ENCODE measurements at places on chromosomes 6 and 20.

DNA sequence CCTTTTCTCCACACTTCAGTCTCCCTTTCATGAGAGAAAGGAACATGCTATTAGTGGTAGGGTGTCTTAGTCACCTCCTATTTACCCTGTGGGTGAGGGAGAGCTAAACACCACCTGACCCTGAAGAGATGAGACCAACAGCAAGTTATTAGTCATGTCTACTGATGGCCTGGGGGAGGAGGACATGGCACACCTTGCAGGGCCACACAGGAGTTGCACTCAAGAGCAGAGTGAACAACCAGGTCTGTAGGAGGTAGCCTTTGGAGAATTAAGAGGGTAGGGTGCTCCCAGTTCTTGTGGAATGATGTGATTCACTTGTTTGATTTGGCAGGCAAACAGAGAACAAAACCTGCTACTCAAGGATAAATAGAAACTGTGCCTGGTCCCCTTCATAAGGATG, 82.7 kb upstream of the FABP7 start:
- no peak for DNase-seq

GRCh38 chr6:87277123-87277522, 45.3 kb upstream of the SMIM8 start:
- no peak for DNase-seq

DNA sequence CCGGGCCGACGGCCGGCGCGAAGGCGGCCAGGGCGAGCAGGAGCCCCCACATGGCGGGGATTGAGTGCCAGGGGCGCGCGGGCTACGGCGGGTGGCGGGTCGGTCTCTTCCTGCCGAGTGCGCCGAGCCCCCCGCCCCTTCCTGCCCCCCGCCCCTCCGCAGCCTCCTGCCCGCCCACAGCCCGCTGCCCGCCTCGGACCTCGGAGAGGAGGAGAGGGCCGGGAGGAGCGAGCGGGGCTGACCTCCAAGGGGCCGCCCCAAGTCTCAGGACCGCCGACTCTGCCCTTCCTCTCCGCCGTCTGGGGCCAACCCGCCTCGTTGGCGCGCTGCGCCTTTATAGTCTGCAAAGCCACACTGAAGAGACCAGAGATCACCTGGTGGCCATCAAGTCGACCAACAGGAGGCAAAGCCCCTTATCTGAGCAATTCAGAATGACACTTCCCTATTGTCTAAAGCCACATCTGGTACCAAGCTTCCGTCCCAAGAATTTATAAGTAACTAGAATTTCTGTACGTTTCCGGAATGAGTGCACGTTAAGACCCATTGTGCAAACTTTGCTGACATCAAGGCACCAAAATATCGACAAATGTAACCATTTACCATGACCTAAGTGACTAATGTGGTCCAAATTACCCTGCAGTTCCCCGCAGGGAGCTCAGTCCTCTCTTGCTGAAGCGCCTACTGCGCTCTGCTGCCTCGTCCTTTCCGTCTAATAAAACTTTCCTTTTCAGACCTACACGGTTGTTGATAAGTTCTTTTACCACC, at the start of gene CPXM1:
Gene CPXM1, minus strand, starts transcription at position 107 of the 765 bp plus-strand sequence. Its CDS starts 55 bp downstream, at position 52.
- DNase-seq: no peak

DNA sequence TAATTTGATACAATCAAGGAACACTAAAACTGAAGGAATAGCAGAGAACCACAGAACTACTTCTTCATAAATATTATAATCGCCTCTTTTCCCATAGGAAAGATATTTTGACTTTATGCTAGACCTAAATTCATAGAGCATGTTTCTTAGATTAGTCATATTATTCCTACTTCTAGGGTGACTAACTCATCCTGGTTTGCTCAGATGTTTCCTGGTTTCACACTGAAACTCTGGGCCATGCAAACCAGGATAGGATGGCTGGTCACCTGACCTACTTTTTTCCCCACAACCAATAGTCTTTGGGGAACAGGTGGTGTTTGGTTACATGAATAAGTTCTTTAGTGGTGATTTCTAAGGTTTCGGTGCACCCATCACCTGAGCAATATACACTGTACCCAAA, 42.8 kb downstream of the MMS22L start:
- DNase-seq: no peak

DNA sequence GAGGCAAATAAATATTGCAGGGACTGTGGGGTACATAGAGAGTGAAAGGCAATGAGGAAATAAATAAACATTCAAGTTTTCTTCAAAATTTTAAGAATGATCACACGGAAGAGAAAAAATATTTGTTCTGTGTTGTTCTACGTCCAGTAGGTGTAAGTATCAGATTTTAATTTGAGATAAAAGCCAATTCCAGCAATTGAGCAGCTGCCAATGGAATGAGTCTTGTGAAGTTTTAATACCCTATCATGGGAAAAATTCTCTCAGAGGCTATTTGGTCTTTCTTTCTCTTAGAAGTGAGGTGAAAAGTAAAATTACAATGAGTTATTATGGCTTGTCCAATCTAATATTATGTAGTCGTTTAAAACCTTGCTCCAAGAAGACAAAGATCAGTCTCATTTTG, 195.7 kb upstream of the CITED2 start:
- DNase-seq: no peak

DNA sequence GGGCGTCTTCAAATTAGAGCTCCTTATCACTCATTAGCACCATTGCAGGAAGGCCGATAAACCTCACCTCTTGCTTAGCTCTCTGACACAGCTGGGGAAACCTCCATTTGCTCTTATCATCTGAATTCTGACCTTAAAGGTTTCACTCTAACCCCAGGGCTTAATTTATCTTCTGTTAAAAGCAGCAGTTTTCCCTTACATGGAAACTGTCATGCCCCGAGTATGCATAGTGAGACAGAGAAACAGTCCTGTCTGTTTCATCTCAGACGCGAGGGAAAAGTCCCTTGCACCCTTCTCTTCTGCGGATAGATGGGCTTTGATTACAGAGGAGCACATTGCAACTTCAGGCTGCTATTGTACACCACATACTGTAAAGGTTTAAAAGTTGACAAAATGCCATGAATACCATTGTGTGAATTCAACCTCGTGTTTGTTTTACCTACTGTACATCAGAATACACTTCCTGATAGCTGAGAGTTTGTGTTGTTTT, 191.5 kb upstream of the BMP2 start:
- DNase-seq: no peak

DNA sequence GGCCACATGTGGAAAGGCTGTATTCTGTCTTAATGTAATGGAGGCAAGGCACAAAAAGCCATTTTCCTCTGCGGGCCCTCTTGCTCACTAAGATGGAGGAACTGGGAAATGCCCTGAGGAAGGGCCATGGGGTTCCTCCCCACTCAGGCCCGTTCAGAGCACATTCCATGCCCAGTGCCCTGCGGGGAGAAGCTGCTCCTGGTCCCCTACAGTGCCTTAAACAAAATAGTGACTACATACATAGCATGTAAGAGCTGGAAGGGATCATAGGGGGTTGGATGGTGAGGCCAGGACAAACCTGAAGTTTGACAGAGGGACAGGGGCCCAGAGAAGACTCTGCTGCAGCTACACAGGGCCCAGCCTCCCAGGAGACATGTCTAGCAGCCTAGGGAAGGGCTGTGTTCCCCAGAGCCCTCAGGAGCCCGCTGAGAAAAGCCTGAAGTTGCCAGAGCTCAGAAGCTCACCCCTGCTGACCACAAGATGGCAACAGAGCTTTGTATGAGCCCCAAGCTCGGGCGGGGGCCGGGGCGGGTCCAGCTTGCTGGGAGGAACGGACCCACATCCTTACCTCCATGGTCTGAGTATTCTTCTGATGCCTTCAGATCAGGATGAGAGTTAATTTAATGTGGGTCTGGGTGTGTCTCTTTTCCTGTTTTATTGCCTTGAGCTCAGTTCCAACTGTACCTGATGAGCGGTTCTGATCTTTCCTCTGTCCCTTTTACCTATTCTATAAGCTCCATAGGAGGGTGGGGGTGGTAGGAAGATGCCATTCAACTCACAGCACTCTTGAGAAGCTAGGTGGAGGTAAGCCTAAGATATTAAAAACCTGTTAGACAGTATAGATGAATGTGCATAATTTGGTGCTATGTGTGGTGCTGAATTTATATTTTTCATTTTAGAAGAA, 242.9 kb downstream of the CDC5L start:
- no peak for DNase-seq

- no peak for DNase-seq
These were observed 24.3 kb downstream of the TOP1 start for GRCh38 chr20:41052742-41053419.

GRCh38 chr6:107642861-107643328, 153.0 kb downstream of the SOBP start:
- DNase-seq: no peak

GRCh38 chr6:82555801-82556200, 192.2 kb downstream of the TPBG start:
- DNase-seq: no peak

- no peak for DNase-seq
These were observed 149.8 kb downstream of the TTLL2 start for GRCh38 chr6:167474725-167475124.

GRCh38 chr6:93822434-93823265, 403.3 kb upstream of the EPHA7 start:
- no peak for DNase-seq

DNA sequence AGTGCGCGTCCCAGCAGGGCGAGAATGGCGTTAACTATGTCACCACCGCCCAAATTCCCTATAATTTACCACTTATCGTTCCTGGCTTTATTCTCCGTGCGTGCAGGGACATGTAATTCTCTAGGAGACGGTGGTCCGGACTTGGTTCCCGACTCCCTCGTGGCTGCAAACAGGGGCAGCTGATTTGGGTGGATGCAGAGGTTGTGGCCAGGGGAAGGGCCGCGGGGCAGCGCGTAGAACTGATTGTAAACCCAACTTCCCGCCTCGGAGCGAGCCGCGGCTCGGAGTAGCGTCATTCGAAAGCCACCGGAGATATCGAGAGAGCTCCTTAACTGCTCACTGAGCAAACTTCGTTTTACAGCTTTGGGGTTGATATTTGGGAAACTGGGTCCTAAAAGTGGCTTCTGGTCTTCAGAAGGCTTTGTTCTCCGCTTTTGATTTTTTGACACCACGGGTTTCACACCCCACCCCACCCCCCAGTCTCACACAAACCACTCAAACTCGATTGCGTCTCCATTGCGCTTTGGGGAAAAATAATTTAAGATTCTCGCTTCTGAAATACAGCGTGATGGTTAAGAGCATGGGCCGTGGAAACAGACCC, 17.5 kb upstream of the ZSCAN9 start:
- DNase-seq: no peak

DNA sequence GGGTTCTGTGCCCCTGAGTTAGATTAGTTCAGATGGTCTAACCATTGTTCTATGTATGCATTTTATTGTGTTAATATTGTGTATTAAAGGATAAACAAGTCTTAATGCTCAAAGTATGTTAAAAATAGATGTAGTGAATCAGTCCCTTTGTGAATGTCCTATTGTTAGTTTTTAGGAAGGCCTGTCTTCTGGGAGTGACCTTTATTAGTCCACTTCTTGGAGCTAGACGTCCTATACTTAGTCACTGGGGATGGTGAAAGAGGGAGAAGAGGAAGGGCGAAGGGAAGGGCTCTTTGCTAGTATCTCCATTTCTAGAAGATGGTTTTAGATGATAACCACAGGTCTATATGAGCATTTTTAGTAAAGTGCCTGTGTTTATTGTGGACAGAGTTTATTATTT, 12.3 kb upstream of the HMGN4 start:
- DNase-seq: no peak

- peak; percentile 68 for DNase-seq
These were observed 4.2 kb upstream of the TFAP2A start for GRCh38 chr6:10418862-10419748.

DNA sequence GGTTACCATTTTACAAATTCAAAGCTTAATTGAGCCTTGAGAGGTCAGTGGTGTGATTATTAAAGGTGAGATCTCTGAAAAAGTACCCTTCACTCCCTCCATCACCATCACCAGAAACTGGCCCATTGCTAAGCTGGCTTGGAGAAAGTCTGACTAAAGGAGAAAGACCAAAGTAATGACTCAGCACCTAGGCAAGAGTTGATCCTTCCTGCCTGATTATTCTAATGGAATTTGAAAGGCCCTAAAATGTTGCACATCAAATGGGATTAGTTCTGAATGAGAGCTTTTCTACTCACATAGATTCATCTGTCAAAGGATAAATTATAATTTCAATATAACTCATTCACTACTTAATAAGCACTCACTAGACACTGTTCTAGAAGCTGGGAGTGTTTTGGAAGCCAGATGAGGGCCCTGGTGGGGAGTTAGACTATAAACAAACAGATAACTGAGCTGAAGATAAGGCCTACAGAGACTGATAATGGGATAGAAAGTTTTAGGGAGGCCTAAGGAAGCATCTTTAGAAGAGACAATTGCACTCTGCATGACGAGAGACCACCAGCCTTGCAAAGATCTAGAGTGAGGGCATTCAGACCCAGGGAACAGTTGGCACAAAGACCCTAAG, 366.7 kb downstream of the SYNE1 start:
- no peak for DNase-seq

GRCh38 chr6:73631849-73632248, 21.9 kb downstream of the SLC17A5 start:
- no peak for DNase-seq

DNA sequence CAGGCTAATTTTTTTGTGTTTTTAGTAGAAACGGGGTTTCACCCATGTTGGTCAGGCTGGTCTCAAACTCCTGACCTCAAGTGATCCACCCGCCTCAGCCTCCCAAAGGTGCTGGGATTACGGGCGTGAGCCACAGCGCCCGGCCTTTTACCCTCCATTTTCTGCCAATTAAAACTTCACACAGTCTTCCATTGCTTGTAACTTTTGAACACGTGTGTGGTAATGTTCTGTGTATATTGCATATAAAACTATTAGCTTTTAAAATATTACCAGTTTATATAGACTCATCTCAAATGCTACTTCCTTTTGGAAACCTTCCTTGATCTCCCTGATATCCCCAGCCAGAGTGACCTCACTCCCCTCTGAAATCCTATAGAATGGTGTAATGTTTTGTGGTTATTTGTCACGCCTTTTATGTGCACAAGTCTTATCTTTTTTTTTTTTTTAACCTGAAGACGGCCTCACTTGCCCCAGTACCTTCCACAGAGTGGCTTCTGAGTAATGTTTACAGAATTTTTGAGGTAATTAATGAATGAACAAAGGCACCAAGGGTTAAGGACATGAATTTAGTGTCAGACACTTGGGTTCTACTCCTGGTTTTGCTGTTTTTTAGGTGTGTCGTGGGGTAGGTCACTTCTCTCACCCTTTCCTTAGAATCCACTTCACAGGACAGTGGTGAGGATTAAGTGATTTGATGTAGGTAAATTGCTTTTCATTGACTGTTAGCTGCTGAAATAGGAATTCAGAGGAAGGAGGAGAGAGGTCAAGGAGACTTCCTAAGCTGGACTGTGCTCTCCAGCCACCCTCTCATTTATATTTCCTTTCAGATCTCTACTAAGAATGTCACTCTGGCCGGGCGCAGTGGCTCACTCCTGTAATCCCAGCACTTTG, 11.2 kb upstream of the MMP24 start:
- no peak for DNase-seq

GRCh38 chr20:63044204-63044600, 37.4 kb upstream of the BHLHE23 start:
- no peak for DNase-seq

GRCh38 chr6:70398783-70399728, 14.3 kb upstream of the FAM135A start:
- peak; percentile 49 for DNase-seq

GRCh38 chr20:48026981-48027592, 241.8 kb upstream of the SULF2 start:
- no peak for DNase-seq
